Dermis blood vessel endothelial cell (primary cell): ENCODE measurements at places on chromosomes 2 and 18. TPM values are rescaled to one million over a fixed set of nuclear protein-coding genes. Genes with fewer than 3 reads are reported as not detected.

The NAT8 gene
- not detected in 2 replicates for total RNA-seq

The HOXD13 gene
- under 0.01 TPM in 1 of 2 replicates, not detected in the other for total RNA-seq

The ACADL gene
- under 0.01 and 0.19 TPM in 2 replicates for total RNA-seq

The GPR155 gene
- total RNA-seq = 0.93 and 1.0 TPM in 2 replicates

The MAP3K19 gene
- total RNA-seq = not detected in 2 replicates
